CD4-positive, alpha-beta T cell (primary cell): ENCODE measurements at places on chromosomes 6 and 20.

DNA sequence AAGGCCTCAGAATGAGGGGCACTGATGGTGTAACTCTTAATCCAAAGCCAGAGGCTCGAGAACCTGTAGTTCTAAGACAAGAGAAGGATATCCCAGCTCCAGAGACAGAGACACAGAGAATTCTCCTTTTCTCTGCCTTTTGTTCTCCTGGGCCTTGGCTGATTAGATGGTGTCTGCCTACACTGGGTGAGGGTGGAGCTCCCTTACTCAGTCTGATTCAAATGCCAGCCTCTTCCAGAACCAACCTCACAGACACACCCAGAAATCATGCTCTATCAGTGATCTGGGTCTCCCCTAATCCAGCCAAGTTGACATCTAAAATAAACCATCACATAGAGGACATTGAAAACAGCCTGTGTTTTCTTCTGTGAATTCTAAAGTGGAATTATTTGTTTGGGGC lies 68.0 kb upstream of the SMIM28 start:
- no peak for DNase-seq

GRCh38 chr6:111200350-111201243 lies 113.3 kb downstream of the SLC16A10 start:
- DNase-seq: no peak

- DNase-seq: no peak
These were observed 675.7 kb upstream of the AGPAT4 start for GRCh38 chr6:161949531-161949930.

- DNase-seq: no peak
These were observed 85.1 kb downstream of the AGPAT4 start for GRCh38 chr6:161188547-161189465.

- DNase-seq: peak; percentile 17
These were observed 594 bp downstream of the ARFGEF3 start for GRCh38 chr6:138162111-138162954.
